ENCODE measurements at places on chromosomes 1 and 21.

- no peak for DNase-seq
Observed at GRCh38 chr21:33157303-33157702, 72.4 kb upstream of the IFNAR2 start.

DNA sequence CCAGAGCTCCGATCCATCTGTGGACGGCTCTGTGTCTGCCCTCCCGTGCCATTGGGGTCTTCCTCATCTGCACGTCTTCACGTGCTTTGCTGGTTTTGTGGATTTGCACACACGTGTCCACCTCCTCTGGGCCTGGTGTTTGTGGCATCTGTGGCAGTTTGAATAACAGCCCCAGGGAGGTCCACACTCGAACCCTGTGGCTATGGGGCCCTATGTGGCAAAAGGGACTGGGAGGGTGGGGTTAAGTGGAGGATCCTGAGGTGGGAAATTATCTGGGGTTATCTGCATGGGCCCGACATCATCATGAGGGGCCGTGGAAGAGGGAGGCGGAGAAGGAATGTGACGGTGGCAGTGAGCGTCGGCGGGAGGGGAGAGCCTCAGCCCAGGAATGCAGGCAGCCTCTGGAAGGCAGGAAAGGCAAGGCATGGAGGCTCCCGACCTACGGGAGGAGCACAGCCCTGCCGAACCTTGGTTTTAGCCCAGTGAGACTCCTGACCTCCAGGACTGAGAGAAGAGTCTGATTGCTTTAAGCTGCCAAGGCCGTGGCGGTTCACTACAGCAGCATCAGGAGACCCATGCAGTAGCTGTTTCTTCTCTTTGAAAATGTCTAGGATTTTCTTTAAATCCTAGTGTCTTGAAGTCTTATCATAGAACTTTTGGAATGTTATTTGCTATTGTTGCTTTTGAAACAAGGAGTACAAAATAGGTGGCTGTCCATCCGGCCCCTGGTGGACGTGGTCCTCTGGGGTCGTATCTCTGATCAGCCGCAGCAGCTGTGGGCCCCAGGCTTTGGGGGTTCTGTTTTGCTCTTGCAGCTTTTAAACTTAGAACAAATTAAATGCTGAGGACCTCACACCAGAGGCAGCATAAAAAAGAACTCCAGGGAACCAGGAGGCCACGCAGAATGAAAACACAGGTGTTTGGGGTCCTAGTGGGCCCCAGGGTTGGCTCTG lies 40.0 kb upstream of the LRRC3 start:
- no peak for DNase-seq

DNA sequence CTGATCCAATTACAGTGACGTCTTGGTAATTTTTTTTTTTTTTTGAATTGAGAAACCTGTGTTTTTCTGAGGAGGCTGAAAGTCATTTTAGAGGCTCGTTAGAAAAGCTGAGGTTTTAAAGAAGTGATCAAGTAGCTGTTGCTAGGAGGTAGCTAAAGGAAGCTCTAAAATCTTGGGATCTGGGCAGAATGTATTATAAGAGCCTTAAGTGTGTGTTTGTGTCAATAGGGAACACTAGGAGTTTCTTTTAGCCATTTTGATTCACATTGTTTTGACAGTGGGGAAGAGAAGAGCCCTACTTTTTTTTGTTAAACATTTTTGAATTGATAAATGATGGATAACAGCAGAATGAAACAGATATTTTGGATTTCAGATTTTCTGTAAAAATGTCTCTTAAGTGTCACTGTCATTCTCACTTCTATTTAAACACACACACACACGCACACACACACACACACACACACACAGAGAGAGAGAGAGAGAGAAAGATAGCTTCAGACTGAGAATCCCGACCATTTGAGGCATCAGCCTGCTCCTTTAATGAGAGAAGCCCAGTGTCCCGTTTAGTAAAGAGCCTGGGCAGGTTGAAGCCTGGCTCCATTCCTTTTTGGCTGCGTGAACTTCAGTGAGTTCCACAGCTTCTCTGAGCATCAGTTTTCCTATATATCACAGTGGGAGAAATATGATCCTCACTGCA lies 79.1 kb upstream of the GPR88 start:
- DNase-seq, result no peak

GRCh38 chr1:57485643-57486042 lies 61.8 kb upstream of the DAB1 start:
- DNase-seq, result no peak

GRCh38 chr1:17851056-17851455 lies 95.9 kb downstream of the ACTL8 start:
- DNase-seq, result no peak

GRCh38 chr1:16243936-16244649 lies 7.1 kb upstream of the CPLANE2 start:
- DNase-seq, result peak; percentile 66

DNA sequence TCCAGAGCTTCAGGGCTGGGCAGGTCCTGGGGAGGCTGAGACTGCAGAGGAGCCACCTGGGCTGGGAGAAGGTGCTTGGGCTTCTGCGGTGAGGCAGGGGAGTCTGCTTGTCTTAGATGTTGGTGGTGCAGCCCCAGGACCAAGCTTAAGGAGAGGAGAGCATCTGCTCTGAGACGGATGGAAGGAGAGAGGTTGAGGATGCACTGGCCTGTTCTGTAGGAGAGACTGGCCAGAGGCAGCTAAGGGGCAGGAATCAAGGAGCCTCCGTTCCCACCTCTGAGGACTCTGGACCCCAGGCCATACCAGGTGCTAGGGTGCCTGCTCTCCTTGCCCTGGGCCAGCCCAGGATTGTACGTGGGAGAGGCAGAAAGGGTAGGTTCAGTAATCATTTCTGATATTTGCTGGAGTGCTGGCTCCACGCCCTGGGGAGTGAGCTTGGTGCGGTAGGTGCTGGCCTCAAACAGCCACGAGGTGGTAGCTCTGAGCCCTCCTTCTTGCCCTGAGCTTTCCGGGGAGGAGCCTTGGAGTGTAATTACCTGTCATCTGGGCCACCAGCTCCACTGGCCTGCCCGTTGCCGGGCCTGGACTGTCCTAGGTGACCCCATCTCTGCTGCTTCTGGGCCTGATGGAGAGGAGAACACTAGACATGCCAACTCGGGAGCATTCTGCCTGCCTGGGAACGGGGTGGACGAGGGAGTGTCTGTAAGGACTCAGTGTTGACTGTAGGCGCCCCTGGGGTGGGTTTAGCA lies 9.3 kb downstream of the MYBPH start:
- no peak for DNase-seq

GRCh38 chr21:38384675-38385426 lies 113.4 kb downstream of the ERG start:
- no peak for DNase-seq

DNA sequence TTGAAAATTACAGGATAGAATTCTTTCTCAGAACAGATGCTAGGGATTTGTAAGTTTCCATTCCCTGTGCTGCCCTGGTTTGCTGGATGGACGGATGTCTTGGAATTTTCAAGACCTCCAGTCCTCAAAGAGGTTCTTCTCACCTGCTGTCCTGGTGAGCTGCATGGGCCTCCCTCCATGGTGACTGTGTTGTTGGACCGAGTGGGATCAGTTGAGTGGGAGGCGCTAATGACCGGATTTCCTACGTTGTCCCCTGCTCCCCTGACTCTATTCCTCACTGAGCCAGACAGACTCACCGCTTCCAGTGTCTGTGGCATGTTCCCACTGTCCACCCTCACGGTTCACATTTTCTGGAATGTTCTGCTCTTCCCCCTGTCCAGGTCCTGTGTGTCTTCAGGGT lies 229.8 kb downstream of the CAMTA1 start:
- DNase-seq, result no peak

DNA sequence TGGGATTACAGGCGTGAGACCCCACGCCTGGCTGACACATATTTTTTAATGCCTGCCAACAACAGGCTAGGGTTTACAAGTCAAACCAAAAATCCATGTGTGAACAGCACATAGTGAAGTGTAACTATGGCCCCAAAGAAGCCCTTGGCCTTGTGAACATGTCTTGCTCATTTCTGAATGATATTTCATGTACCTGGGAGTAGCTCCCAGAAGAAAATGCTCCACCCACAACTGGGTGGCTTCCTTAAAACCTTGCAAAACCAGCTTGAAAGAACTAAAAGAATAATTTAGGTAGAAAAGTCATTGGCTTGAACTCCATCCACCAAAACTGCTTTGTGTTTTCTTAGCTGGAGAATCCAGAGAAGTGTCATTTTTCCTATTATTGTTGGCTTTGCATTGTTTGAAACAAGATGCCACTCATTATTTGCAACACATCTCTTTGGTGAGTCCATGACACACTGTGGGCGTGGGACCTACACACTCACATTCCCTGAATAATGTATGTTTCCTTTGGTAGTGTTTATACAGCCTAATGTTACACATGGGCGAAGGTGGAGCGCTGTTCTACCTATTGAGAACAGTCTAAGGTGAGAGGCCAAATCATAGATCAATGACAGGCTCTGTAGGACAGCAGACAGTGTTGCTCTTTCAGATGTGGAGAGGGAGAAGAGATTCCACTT lies 28.5 kb upstream of the SDE2 start:
- no peak for DNase-seq

- DNase-seq, result no peak
Observed at GRCh38 chr1:21511579-21512522, 2.6 kb downstream of the ALPL start.

DNA sequence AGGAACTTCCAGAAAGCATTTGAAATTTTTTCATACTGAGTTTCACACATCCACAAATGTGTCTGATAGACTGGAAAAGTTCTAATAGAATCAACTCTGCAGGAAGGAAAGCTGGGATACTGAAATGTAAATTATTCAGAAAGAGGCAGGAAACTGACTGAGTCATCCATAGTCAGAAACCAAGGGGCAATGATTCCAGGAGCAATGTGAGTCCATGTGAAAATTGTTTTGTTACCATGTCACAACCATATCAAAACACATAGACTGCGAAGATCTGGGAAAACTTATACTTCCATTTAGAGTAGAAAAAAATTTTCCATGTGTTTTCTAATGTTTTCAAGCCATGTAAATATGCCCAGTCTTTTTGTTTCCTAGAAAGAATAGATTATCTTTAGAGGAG lies 142.3 kb upstream of the TMPRSS15 start:
- no peak for DNase-seq

GRCh38 chr1:95353194-95353593 lies 119.2 kb downstream of the RWDD3 start:
- no peak for DNase-seq

DNA sequence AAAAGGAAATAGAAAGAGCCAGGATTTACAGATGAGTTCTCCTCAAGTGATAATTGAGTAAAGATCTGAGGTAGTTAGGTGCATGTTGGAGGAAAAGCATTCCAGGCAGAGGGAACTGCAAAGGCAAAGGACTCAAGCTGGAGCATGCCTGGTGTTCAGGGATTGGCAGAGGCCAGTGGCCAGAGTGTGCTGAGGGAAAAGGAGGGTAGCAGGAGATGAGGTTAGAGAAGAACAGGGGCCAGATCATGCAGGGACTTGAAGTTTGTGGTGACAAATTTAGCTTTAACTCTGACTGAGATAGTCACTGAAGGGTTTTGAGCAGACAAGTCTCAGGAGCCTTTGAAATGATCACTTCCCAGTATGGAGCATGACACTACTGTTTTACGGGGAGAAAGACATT lies 19.0 kb upstream of the GTF2B start:
- DNase-seq, result no peak

GRCh38 chr1:1418464-1419362 lies 2.4 kb downstream of the ANKRD65 start:
- no peak for DNase-seq

GRCh38 chr1:221411283-221411682 lies 330.6 kb downstream of the DUSP10 start:
- no peak for DNase-seq

- DNase-seq, result no peak
Observed at GRCh38 chr1:212270564-212270963, 14.6 kb upstream of the PPP2R5A start.

GRCh38 chr1:109652402-109652801 lies 3.5 kb upstream of the GSTM4 start:
- DNase-seq, result no peak

DNA sequence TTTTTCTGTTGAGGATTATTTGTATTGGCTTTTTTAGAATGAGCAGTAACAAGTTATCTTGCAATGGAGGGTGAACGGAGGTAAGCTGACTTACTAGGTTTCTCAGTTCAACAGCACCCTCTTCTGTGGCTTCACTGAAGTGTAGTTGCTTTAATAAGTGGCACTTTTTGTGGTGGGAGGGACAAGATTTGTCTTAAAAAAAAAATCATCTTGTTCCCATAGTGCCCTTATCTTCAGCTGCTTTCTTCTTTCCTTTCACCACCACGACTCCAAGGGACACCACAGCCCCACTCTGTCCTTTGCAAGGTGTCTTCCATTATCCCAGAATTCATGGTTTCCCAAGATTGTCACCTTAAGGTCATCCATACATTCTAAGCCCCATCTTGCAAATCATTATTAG lies 92.9 kb downstream of the PIGK start:
- DNase-seq, result peak; percentile 27

DNA sequence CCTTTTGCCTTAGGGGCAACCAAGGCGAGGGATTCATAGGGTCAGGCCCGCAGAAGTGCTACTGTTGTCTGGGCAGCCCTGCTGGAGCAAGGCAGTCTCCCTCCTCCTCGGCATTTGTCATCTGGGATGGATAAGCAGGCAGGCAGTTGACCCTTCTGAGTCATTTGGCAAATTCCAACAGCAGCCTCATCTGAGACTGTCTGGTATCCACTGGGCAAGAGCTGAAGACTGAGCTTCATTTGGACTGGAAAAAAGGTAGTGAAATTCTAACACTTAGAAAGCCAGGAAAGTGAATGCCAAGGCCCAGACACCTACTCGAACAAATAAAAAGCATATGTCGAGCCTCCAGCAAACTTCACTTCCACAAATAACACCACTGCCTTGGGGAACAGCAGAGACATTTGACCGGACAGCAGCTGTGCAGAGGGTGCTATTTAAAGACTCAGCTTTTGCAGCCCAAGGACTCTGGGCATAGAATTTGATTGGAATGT lies 4.0 kb upstream of the ZBTB40 start:
- peak; percentile 52 for DNase-seq
